Suppressor macrophage treated with lipopolysaccharide for 1 hour (primary cell): ENCODE measurements at places on chromosomes 2 and 18.

GRCh38 chr2:32559136-32559535 lies 68.7 kb upstream of the TTC27 start:
- DNase-seq = no peak

DNA sequence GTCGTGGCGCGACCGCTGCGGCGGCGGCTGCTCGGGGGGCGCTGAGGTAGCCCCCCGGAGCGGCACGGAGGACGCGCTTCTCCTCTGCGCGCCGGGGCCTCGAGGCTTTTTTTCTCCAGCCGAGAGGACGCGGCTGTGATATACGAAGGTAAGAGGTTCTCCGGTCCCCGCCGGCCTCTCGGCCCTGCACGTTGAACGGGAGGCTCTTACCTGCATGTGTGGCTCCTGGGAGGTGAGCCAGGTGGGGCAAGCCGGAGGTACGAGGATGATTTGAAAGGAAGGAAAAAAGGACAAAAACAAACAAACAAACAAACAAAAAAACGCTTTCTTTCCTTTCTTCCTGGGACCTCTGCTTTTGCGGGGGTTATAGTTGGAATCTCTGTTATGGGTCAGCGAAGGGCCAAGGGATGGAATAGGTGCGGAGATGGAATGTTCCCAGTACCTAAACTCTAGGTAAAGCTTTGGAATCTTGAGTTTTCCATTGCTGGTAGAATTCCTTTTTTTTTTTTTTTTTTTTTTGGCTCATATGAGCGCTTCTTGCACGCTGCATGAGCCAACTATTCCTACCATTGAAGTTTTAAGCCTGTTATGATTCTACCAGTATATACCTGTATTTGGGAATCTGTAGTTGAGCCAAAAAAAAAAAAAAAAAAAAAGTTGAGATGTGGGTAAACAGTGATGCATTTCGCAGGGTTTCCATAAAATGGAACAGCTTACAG lies 674 bp downstream of the PTPN4 start:
- no peak for DNase-seq

- no peak for DNase-seq
These were observed 29.8 kb upstream of the TNS1 start for GRCh38 chr2:218032336-218033171.

GRCh38 chr2:176852667-176853066 lies 359.9 kb upstream of the HNRNPA3 start:
- DNase-seq = no peak

GRCh38 chr2:45821558-45822271 lies 170.2 kb downstream of the PRKCE start:
- no peak for DNase-seq

GRCh38 chr18:69736730-69737129 lies 210.9 kb downstream of the CD226 start:
- no peak for DNase-seq

- no peak for DNase-seq
These were observed 131.2 kb downstream of the NUP35 start for GRCh38 chr2:183255411-183255810.

- peak; percentile 91 for DNase-seq
These were observed 62.6 kb downstream of the DNMT3A start for GRCh38 chr2:25279091-25279651.

- peak; percentile 55 for DNase-seq
These were observed 23.9 kb downstream of the CALCRL start for GRCh38 chr2:187424146-187424545.

DNA sequence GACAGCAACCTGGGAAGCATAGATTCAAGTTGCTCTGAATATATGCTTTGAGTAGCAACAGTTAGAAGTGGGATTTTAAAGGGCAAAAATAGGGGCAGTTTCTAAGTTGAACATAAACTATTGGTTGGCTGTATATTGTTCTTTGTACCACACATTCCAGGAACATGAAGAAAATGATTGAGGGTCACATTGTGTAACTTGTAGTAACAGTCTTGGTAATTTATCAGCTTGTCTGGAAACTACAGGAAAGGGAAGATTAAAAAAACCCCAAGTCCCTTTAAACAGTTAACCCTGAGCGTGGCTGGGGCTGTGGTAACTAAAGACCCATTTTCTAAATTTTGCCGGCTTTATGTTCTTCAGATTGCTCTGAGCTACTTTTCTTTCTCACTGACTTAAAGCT lies 7.4 kb downstream of the PLEKHB2 start:
- no peak for DNase-seq

DNA sequence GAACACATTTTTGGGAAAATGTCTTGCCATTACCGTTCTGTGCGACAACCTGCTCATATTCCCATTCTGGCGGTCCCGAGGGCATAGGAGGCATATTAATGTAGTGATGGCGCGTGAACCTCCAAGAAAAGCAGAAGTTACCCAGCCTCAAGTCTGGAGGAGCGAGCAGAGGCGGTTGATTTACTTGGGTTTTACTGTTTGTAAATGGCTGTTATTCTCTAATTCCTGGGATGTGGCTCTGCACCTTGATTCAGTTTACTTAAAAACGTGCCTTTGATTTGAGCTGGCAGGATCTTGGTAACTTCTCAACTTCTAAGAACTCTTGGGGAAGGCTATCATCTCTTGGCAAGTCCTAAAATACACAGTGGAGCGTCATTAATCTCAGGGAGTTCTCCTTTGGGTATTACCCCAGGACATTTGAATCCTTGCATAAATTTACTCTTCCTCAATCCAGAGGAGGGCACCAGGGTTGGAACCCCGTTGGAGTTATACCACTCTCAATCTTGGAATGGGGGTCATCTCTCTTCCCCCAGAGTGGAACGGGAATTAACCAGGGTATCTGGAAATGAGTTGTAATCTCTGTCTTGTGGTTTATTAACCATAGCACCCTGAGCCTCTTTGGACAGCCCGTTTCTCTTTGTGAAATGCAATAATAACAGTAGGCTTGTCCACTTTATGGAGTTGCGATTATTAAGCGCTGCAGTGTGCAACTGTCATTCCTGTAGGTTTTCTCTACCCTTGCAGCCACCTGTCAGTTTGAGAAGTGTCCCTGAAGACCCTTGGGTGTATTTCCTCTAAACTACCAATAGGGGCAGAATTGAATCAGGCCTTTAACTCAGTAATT lies 2.1 kb downstream of the HK2 start:
- peak; percentile 73 for DNase-seq

GRCh38 chr2:217370391-217370790 lies 510.5 kb upstream of the TNP1 start:
- peak; percentile 88 for DNase-seq

DNA sequence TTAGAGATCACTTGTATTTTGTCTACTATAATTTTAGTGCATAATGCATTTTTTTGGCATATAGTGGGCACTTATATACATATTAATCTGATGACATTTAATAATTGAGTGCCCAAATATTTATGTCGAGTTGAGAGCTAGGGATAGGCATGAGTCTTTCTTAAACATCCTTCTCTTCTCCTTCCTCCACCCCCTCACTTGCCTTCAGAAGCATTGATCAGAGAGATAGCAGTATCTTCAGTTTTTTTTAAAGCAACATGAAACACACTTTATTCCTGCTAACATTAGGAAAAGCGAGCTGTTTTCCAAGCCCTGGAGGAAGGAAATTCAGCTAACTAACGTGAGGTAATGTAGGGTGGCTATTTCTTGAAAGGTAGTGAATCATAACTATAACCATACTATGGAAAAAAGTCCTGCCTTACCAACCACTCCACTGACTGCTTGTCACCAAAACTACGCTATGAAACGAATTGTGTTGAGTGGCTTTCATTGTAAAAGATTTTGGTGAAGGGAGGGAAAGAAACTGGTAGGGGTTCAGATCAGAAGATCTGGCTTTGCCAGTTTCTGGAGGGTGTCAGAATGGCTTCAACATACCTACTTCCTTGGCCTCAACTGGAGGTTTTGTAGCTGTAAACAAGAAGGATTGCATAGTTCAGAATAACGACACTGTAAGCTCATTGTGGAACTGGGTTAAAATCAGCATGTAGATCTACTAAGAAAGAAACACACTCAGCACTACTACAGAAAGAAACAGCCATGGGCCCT lies 2.3 kb upstream of the ITGA4 start:
- no peak for DNase-seq

DNA sequence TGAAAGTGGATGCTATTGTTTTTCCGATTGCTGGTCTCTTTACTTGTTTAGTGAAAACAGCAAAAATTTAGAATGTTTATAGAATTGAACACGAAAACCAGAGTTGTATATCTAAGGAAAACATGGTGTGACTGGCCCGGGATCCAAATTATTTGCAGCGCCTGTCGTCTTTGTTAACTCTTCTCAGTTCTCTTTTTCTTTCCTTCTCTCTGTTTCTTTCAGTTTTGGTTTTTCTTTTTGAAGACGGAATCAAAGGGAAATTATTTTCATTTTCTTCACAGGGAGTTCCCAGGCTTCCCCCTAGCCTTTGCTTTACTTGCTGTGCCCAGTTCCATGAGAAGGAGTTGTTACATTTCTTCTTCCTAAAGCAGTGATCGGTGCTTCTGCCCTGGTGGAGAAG lies 76.0 kb downstream of the AGAP1 start:
- no peak for DNase-seq

DNA sequence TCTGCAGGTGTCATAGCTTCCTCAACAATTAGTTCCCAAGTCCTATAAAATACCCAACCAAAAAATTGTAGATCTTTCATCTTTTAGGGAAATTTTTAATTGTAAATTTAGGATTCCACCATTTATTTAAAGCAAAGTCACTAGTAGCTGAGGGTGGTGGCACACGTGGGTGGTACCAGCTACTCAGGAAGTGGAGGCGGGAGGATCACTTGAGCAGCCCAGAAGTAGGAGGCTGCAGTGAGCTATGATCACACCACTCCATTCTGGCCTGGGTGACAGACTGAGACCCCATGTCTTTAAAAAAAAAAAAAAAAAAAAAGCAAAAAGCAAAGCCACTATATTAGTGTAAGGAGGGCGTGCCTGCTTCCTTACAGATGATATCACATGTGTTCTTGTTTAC lies 60.3 kb upstream of the GREB1L start:
- peak; percentile 61 for DNase-seq

DNA sequence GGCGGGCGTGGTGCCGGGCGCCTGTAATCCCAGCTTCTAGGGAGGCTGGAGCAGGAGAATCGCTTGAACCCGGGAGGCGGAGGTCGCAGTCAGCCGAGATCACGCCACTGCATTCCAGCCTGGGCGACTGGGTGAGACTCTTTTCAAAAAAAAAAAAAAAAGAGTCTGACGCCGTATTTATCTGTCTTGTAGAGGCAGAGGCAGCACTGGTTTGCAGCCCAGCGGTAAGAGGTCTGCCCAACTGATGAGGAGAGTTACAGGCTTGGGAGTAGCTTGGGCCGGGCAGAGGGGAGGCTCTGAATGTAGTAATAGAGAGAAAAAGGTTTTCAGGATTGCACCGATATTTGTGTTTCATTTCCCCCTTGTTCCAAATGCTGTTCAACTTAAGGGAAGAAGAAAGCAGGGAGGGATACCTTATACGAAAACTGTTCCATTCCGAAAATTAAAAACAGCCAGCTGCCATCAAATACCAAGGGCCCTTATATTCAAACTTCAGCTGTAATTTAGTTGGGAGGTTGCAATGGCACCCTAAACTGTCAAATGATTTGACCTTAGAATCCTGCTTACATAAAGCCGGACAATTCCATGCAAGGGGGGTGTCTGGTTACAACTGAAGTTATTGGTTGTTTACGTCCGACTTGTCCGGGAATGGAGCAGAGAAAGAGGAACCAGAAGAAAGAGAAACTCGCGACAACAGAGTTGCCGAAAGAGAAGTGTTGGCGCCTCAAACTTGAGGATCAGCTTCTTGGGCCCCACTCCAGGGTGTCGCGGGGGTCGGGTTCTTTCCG lies 9.2 kb upstream of the SP9 start:
- DNase-seq = peak; percentile 66

GRCh38 chr2:41965909-41966295 lies 81.9 kb upstream of the PKDCC start:
- no peak for DNase-seq

DNA sequence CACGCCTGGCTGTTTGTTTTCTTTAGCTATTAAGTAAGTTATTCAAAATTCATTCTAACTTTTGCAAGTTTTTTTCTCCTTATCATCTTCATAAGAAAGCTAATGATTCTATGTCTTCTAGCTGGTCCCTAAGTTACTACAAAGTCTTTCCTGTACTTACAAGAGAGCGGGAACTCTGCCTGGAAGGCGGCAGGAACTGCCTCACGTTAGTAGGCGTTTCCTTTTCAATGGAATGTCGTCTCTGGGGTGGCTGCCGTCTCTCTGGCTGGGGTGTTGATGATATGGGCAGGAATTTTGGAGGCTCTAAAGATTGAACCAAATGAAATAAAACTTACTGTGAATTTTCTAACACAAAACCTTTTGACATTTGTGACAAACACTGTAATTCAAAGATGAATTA lies 55.5 kb downstream of the PRELID3A start:
- no peak for DNase-seq

GRCh38 chr2:234366891-234367290 lies 130.0 kb downstream of the ARL4C start:
- DNase-seq = peak; percentile 20

DNA sequence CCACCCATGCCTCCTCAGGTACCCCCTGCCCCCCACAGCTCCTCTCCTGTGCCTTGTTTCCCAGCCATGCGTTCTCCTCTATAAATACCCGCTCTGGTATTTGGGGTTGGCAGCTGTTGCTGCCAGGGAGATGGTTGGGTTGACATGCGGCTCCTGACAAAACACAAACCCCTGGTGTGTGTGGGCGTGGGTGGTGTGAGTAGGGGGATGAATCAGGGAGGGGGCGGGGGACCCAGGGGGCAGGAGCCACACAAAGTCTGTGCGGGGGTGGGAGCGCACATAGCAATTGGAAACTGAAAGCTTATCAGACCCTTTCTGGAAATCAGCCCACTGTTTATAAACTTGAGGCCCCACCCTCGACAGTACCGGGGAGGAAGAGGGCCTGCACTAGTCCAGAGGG lies 803 bp upstream of the DES start:
- no peak for DNase-seq

GRCh38 chr18:27378431-27379095 lies 193.5 kb upstream of the CHST9 start:
- peak; percentile 2 for DNase-seq

DNA sequence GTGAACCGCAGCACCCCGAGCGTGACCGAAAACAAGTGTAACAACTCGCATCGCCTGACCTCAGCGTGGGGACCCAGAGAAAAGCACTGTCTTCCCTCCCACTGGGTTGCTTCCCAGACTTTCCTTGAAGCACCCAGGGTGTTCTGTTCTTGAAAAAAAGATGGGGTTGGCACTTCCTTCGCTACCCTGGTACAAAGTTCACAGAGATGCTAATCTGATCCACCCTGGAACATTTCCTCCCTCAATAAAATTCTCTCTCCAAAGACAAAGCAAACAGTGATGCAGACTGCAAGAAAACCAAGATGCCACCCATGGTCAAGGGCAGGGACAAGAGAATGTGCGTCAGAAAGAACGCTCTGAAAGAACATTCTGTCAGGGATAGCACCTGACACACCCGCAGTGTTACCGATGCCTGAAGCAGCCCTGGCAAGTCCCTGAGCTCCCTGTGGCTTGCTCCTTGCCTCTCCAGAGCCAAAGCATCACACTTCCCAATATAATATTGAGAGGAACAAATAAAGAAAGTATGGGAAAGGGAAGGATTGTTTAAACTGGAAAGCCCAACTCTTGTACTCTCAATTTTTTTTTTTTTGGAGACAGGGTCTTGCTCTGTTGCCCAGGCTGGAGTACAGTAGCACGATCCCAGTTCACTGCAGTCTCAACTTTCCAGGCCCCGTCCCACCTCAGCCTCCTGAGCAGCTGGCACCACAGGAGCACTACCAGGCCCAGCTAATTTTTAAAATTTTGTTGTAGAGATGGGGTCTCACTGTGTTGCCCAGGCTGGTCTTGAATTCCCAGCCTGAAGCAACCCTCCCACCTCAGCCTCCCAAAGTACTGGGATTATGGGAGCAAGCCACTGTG lies 70.7 kb downstream of the TBC1D8 start:
- no peak for DNase-seq
